ENCODE measurements at places on chromosomes 11 and 22.

DNA sequence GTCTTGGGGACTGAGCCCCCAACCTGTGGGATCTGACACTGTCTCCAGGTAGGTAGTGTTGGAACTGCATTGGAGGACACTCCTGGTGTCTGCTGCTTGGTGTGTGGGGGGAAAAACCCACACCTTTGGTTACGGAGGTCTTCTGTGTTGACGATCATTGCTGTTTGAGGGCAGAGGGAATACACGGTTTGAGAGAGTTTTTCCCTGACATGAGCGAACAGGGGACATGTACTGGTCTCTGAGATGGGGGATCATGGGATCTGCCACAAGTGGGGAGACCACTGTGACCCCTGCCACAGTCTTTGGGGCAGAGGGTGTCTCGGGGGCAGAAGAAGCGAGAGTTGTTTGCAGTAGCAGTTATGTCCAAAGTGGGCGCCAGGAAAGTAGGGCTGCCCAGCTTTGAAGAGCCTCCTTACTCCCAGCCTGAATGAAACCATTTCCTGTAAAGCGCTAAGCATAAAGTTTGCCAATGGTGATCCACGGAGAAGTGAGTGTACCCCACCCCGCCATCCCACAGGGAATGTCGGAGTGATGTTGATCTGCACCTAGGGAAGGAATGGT lies 5.4 kb upstream of the SAA2 start:
- no peak for DNase-seq

- DNase-seq, result peak; percentile 19
These were observed 635 bp downstream of the PRR5 start for GRCh38 chr22:44702479-44703198.

DNA sequence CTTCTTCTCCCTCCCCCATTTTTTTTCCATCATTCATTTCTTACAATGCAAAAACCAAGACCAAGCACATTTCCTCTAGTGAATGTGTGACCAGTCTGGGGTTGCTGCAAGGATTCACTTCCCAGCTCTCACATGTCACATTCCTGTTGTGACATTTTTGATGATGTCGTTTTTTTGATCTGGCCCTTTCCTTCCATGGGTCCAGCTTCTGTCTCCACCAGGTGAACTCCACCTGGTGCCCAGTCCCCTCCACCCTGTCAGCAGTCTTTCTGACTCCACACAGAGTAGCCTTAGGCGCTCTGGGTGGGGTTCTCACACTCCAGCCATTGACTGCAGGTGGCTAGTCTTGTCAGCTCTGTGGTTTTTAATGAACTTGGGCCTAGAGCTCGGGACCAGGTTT lies 15.6 kb downstream of the PANX1 start:
- peak; percentile 13 for DNase-seq

GRCh38 chr11:69088676-69089146 lies 40.0 kb downstream of the TPCN2 start:
- DNase-seq, result peak; percentile 73

DNA sequence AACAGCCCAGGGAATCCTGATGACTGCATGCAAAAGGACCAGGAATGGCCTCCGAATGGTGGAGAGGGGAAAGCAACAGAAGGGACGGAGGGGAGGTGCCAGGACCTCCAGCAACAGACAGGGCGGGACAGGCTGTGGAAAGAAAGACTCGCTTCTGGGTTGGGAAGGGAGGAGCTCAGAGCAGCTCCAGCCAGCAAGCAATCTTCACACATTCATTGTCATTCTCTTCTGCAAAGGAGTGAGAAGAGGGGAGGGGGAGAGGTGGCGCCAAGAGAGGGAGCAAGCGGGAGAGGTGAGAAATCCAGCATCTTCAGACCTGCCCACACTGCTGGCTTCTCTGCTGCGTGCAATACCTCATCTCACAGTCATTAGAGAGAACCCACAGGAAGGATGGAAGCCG lies 509.0 kb downstream of the BUD13 start:
- no peak for DNase-seq

- DNase-seq, result no peak
These were observed 57.4 kb downstream of the BUD13 start for GRCh38 chr11:116715383-116715782.

DNA sequence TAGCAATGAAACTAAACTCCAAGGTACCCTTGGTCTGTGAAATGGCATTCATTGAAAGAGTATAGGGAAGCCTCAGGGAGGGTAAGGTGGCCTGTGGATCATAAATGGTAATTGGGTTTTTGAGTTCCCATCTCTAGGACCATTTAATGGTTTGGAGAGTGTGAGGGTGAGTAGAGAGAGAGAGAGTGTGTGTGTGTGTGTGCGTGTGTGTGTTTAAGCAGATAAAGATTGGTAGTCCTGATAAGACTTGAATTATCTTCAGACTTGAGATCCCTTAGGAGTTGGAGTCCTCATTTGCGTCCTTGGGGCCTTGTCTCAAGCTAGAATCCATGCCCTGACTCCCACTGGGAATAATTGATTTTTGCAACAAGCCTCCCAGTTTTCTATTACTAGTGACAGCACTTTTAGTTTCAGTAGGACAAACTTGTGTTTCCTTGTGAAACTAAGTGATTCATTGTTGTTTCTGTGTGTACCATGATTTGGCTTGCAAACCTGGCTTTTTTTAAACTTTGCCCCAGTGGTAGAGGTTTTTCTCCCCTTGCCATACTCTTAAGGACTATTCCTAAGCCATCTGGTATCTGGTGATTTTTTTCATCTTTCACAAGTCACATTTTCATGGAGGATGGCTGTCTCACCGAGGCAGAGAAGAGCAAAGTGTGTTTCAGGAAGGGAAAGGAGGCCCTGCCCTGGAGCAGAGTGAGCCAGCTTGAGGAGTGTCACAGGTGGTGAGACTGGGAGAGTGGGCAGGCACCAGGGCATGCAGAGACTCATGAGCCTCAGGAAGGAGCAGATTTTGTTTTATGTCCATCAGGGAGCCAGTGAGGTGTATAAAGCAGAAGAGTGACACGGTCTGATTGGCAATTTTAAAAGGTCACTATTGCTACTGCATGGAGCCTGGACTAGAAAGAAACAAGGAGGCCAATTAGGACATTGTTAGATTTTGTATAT lies 26.7 kb downstream of the ALKBH3 start:
- DNase-seq, result no peak

GRCh38 chr11:17443926-17444690 lies 32.5 kb downstream of the ABCC8 start:
- no peak for DNase-seq

All from ACHN (cell line).